HuH-7.5 (cell line): ENCODE measurements at places on chromosomes 1 and 21.

DNA sequence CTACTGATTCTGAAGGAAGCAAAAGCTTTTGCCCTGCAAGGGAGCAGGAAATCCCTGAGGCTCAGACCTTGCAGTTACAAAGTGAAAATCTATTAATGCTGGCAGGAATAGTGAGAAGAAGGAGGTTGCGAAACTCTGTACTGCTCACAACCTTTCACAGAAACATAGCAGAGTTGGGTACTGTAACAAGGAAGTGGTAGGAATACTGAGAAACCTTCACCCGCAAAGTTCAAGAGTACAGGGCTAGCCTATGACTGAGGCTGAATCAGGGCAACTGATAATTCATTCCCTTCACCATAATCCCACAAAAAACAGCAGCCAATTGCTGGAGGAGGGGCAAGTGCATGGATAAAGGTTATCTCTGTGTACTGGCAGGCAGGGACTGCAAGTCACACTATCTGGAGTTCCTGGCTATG, 23.9 kb upstream of the KCTD3 start:
- no peak for DNase-seq

GRCh38 chr1:200925831-200926230, 31.1 kb downstream of the INAVA start:
- no peak for DNase-seq

DNA sequence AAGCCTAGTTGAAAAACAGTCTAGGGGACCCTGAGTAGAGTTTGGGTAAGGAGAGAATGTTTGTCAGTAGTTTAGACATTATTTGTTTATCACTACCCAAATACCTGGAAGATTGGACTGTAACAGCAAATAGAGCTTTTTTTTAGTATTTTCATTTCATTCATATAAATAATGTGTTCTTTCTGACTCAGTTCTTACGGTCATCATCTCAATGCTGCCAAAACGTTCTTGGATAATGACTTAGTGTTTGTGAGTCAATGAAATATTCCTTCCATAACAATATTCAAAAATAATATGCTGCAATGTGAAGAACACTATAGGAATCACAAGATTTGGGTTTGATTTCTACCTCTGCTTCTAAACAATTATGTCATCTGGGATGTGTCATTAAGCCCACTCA, 400.0 kb upstream of the PKN2 start:
- no peak for DNase-seq

- DNase-seq = no peak
These were observed 151.2 kb downstream of the PIGK start for GRCh38 chr1:77068013-77068412.

DNA sequence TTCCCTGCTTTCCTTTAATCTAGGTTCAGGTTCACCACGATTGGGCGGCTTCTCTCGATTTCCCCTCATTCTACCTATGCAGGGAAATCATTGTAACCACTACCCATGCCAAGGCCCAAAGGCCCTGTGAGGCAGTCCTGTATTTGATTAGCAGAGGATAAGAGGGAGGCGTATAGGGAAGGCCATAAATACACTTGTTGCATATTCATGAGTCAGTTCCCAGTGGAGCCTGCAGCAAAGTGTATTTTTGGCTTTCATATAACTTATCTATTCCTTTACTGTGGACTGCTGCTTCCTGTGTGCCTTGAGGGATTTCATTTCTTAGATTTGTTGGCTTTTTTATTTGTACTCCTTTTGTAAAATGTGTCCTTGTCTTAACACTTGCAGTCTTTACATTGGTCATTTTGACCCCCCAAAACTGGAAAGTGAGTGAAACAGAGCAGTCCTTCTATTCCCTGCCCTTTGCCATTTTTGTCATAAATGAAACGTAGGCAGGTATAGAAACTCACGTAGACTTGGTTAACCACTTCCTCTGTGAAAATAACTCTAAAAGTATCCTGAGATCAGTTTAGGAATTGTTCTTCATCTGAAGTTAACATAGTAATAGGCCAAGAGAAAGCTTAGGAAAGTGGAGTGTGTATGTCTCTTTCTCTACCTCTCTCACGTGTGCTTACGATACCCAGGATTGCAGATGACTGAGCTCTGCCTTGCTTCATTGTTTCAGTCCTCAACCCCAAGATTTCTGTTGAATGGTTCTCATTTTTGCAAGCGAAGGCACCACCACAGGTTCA, 19.6 kb upstream of the KCNQ4 start:
- DNase-seq = no peak

GRCh38 chr1:162996261-162996660, 72.9 kb upstream of the RGS4 start:
- DNase-seq = no peak

GRCh38 chr1:198880818-198881597, 242.2 kb downstream of the PTPRC start:
- peak; percentile 2 for DNase-seq
